ENCODE measurements at places on chromosomes 16 and 17. TPM values are rescaled to one million over a fixed set of nuclear protein-coding genes. Genes with fewer than 3 reads are reported as not detected.

GRCh38 chr16:2664574-2664982, 17.7 kb upstream of the KCTD5 start:
- no peak for DNase-seq

DNA sequence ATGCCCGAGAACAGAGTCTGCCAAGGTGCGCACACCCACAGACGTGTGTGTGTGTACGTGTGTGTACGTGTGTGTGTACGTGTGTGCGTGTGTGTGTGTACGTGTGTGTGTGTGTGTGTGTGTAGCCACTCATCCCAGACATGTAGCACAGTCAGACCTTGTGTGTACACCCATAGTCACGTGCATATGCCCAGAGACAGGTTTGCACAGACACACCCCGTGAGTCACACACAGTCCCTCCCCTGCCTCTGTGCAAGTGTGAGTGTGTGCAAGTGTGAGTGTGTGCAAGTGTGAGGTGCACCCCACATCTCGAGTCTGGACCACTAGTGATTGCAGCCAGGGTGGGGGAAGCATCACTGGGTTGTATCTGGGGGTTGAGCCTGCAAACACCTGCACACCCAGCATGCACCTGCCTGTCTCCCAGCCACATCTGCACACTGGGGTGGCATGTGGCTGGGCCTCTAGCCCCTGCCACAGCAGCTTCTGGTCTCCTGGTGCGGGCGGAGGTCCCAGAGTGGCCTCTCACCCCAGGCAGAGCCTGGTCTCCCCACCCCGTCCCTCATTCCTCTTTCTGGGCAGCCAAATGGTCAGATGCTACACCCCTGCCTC, 23.6 kb downstream of the BAHCC1 start:
- DNase-seq, result no peak

The OR3A2 gene
- total RNA-seq, result not detected

GRCh38 chr16:81650982-81651562, 128.0 kb upstream of the PLCG2 start:
- no peak for DNase-seq

DNA sequence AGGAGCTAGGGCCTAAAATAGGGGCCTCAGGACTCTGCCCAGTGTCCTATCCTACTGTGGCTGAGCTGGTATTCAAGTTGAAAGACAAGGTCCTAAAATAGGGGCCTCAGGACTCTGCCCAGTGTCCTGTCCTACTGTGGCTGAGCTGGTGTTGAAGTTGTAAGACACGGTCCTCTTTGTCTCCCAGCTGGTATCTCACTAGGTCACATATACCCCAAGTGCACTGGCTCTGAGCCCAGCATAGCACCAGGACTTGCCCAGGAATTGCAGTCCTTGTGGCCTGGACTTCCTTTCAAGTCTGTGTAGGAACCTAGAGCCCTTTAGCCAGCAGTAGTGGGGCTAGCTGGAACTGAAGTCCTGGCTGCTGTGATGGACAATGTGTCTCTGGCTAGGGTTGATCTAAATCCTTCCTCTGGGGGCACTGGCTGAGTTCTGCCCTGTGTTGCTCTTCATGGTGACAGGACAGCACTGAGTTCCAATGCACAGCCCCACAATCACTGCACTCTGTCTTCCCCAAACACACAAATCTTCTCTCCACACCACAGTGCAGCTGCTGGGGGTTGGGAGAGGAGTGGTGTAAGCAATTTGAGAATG, 260.5 kb downstream of the HAPSTR1 start:
- DNase-seq, result peak; percentile 47

DNA sequence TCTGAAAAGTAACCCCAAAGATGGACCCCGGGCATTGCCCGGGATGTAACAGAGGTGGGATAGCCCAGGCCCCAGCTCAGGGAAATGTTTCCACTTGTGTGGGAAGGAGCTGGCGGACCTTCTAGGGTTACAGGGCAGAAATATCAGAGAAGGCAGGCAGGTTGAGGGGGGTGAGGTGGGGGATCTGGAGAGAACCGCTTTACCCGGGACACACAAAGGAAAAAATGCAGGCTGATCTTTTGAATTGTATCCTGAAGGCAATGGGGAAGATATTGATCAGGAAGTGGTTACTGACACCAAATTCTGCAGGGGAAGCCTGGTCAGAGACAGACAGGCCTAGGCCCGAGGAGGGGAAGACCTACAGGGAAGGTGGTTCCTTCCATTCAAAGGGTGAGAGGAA, 3.5 kb downstream of the SLC47A1 start:
- no peak for DNase-seq

- DNase-seq, result no peak
Observed at GRCh38 chr17:35700150-35700549, 31.3 kb upstream of the RASL10B start.

- no peak for DNase-seq
Observed at GRCh38 chr16:12805066-12805465, 1.4 kb upstream of the CPPED1 start.

- no peak for DNase-seq
Observed at GRCh38 chr16:50781043-50781442, 39.2 kb downstream of the CYLD start.

- no peak for DNase-seq
Observed at GRCh38 chr16:55815320-55815719, 17.6 kb downstream of the CES1 start.

The NPIPA3 gene
- not detected for total RNA-seq

- no peak for DNase-seq
Observed at GRCh38 chr17:80446645-80447405, 29.6 kb downstream of the NPTX1 start.

GRCh38 chr17:33927732-33928133, 327.4 kb upstream of the CCL2 start:
- DNase-seq, result no peak
